Activated T-cell treated with anti-CD3 and anti-CD28 coated beads for 24 hours (primary cell): ENCODE measurements at places on chromosomes 11 and 22.

- no peak for DNase-seq
Observed at GRCh38 chr11:129998107-129998506, 4.5 kb downstream of the PRDM10 start.

DNA sequence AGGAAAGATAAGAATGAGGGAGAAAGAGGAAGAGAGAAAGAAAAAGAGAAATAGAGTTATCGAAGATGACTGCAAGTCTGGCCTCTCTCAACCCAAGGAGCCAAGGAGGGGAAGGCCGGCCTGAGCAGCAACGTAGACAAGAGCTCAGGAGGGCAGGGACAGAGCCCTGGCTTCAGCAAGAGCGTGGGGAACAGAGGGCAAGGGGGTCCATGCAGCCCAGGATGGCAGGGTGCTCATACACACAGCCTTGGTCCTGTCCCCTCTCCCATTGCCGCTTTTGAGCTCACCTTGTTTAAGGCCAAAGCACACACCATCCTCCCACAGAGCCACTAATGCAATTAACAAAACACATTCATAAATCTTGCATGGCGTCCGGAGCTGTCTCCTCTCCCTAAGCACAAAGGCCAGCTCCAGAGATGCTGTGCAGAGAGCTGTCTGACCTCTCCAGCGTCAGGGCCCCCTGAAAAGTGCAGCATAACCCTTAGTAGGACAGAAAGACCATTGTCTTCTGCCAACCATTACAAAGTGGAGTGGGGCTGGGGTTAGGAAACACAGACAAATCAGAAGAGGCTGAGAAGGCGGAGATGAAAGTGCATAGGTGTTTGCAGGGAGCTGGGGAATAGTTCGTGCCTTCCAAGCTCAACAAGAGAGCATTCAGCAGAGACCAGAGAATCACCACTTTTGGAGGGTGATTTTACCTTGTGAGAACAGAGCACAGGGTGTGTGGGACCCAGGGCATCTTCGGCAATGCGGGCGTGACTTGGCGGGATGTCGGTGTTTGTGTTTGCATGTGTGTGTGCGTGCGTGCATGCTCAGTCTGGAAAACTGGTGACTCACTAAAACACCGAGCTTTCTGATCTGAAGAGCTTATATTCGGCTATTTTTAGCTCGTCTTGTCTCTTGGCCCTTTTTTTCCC lies 28.2 kb upstream of the JAM3 start:
- DNase-seq: no peak

DNA sequence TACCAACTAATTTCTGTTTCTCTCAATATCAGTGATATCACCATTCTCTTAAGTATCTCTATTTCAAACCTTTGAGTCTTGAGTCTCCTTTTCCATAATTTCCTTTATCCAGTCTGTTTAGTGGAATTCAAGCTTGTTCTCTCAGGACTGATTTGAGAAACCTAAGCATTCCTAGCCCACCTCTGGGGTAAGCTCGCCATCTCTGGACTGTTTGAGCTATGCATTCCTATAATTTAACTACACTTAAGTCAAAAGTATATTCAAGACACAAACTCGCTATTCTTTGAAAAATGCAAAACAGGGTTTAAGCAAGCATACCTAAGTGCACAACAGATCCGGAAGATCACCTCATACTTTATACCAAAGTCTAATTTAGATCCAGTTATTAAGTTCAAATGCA lies 2.1 kb upstream of the DLAT start:
- DNase-seq: no peak

GRCh38 chr22:45905326-45905923 lies 71.5 kb downstream of the WNT7B start:
- no peak for DNase-seq

DNA sequence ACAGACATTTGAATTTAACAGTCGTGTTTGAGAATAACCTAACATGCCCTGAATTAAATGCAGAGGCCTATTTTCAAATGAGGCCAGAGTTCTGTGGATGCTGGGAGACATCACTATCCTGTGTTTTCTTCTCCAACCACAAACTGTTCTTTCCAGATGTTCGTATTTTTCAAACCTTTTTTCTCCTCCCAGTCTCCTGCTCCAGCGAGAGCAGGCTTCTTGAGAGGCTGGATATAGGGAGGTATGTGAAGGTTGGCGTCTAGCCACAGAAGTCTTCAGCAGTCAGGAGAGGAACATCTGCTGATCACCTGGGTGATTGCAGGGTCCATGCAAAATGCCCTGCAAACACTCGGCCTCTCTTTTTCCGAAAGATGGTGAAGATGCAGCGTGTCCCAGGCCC lies 126.3 kb downstream of the C11orf91 start:
- DNase-seq: no peak

DNA sequence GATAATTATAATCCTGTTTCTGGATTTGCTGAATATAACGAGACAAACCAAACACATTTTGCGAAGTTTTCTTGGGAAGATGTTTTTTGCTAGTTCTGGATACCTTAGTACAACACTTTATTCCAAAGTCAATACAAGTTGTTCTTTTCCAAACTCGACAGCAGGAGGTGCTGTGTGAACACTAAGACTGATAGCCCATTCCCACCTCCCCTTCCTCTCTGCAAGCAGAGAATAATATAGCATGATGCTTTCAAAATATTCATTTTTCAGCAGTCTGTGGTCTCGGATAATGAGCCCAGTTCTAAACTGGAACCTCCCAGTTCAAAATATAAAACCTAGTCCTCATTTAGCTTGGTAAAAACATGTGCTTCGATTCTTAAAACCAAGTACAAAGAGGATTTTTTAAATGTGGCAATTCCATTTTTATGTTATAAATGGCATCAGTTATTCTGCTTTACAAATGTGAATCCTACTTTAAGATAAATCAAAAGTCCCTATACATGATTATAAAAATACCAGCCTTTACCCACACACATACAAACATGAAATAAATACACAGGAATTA lies 129.1 kb downstream of the DCDC1 start:
- no peak for DNase-seq

DNA sequence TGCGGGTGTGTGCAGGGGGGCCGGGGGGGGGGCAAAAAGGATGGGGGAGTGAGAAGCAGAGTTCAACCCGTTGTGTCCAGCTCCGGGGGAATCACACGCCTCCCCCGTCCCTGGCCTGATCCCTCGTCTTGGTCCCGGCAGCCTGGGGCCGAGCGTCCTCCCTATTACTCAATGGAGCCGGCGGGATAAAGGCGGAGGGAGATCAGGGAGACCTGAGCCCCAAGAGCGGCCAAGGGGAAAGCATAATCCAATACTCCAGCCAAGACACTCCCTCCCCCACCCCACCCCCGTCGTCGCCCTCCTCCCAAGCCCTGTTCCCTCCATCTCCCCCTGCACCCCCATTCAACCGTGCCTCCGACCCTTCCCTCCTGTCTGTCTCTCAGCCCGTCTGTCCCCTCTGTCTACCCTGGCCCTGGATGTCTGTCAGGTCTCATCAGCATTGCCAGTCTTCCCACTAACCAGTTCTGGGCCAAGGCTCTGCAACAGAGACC lies 2.6 kb downstream of the PHOX2A start:
- DNase-seq: no peak

- no peak for DNase-seq
Observed at GRCh38 chr22:36245805-36246356, 6.6 kb upstream of the APOL2 start.

GRCh38 chr11:32033491-32033890 lies 57.4 kb upstream of the RCN1 start:
- DNase-seq: no peak

GRCh38 chr22:29860006-29860766 lies 22.1 kb upstream of the ASCC2 start:
- DNase-seq: no peak

- peak; percentile 6 for DNase-seq
Observed at GRCh38 chr11:117456027-117456720, 128.5 kb downstream of the CEP164 start.

GRCh38 chr11:131899950-131900580 lies 529.6 kb downstream of the NTM start:
- DNase-seq: no peak

GRCh38 chr11:15216678-15217077 lies 102.0 kb downstream of the INSC start:
- no peak for DNase-seq

DNA sequence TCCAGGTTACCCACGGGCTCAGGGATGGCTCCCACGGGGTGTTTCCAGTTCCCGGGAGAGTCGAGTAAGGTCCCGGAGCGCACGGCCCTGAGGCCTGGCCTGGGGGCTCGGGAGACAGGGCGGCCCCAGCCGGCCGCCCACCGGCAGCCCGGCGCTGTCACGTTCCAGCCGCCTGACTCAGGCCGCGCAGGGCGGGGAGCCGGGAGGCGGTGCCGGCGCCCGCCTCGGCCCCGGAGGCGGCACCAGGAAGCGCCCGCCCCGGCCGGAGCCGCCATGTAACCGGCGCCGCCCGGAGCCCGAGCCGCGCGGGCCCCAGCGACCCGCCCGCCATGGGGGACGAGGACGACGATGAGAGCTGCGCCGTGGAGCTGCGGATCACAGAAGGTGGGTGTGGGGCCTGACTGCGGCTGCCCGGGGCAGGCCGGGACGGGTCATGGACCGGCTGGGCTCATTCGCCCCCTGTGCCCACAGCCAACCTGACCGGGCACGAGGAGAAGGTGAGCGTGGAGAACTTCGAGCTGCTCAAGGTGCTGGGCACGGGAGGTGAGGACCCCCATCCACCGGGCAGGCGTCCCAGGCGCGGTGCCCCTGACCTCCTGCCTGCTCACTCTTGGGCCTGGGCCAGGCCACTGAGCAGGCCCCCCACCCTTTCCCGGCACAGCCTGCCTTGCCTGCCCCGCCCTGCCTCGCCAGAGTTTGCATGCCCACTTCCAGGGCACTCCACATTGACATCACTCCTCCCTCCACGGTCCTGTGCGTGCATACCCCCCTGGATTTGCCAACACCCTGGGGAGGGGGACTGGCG lies at the start of gene RPS6KA4:
RPS6KA4 (plus strand) TSS at position 256 of the 805 bp plus-strand sequence; CDS start at position 330, 74 bp downstream.
- DNase-seq: no peak

DNA sequence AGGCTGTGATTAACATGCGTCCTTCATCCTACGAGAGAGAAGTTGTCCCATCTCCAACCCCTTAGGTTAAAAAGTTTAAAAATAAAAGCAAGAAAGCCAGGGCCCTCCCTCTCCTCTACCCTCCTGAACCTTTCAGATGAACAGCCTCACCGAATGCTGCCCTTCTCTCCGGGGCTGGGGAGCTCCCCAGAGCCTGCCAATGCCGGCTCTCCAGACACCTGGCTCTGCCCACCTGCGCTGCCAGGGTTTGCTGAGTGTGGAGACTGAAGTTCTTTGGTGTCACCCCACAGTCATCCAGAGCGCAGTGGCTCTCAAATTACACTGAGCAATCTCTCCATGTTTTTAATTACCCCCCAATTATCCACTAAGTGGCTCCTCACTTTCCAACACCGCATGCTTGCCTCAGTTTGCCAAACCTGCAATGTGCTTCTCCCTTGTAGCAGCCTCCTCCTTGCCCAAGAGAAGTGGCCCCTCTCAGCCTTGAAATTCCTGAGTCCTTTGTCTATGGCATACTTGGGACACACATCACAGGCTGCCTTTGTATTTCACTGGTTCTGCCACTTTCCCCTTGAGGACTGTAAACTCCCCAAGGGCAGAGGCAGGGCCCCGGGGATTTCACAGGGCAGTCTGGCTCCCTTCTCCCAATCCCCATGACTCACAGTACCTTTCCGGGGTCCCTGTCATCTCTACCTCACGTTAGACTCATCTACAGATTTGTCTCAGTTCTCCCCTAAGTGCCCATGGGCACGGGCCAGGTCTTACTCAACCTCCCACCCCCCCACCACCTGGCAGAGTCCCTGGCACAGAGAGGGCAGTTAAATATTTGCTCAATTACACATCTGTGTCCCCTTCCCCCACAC lies 2.0 kb downstream of the MYH9 start:
- peak; percentile 61 for DNase-seq

- DNase-seq: no peak
Observed at GRCh38 chr11:108289699-108290098, 66.8 kb downstream of the ATM start.

DNA sequence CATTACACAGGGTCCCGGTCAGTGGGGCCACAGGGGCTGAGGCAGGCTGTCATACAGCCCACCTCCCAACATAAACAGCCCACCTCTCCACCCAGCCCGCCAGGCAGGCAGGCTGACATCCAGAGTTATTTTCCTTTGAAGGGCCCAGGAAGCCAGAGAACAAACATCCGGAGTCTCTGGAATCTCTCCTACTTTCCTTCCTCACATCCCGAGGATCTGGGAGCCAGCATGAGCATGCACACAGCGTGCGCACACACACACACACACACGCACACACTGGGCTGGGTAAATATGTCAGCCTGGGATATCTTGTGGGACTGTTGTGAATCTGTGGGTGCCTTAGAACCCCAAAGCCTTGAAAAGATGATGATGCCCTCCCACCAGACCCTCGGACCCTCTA lies 55.4 kb downstream of the PDE2A start:
- DNase-seq: no peak

GRCh38 chr11:79182794-79183193 lies 258.0 kb downstream of the TENM4 start:
- DNase-seq: no peak

- no peak for DNase-seq
Observed at GRCh38 chr11:1354125-1354938, 35.4 kb upstream of the BRSK2 start.

- DNase-seq: no peak
Observed at GRCh38 chr11:122089111-122089510, 26.9 kb downstream of the BLID start.

DNA sequence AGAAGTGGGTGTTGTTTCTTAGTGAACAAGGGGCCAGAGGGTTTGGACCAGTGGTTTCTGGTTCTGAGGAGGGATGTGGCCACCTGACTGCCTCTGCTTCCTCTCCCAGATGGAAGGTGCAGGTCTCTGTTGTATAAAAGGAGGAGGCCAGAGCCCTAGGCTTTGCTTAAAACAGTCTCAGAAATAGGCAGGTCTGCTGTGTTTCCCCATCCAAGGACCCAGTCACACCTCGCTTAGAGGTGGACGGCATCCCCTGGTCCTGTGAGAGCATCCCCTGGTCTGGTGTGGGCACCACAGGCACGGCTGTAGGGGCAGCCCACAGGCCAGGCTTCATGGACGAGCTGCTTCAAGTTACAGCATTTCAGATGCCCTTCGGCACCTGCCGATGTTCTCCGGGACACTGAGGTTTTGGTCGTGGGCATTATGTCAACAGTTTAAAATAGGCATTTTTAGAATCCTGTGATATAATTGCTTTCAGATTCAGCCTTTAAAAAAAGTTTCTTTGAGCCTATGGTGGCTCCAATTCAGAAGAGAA lies 45.7 kb upstream of the SHANK2 start:
- DNase-seq: no peak

DNA sequence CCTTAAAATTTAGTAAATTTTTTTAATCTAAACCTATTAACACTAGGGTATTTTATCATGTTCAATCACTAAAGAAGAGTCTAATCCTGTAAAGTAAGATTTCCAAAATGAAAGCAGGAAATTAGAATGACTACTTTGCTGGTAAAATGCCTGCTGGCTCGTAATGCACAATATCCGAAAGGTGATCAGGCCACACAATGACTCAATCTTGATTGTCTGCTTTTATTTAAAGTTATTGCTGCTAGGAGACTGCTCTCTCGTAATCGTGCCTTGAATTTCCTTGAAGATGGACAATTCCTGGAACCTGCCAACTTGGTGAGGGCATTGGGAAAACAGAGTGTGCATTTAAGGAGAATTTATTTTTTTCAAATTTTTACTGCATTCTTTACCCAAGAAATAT lies 1786.5 kb upstream of the RAG2 start:
- no peak for DNase-seq
